OCI-LY7 (cell line): ENCODE measurements at places on chromosomes 16 and 17. TPM values are rescaled to one million over a fixed set of nuclear protein-coding genes. Genes with fewer than 3 reads are reported as not detected.

SPATA22 gene
- not detected in 2 replicates for total RNA-seq

KRTAP4-3 gene
- not detected in 2 replicates for total RNA-seq

GRB7 gene
- total RNA-seq, result not detected in 2 replicates

IGFALS gene
- total RNA-seq, result 0.33 TPM in 1 of 2 replicates, not detected in the other

CTRB1 gene
- not detected in 2 replicates for total RNA-seq

- DNase-seq, result peak; percentile 93
Measured at GRCh38 chr16:10949424-10949970, 5.1 kb downstream of the CLEC16A start.
